ENCODE measurements at places on chromosomes 12 and 14.

DNA sequence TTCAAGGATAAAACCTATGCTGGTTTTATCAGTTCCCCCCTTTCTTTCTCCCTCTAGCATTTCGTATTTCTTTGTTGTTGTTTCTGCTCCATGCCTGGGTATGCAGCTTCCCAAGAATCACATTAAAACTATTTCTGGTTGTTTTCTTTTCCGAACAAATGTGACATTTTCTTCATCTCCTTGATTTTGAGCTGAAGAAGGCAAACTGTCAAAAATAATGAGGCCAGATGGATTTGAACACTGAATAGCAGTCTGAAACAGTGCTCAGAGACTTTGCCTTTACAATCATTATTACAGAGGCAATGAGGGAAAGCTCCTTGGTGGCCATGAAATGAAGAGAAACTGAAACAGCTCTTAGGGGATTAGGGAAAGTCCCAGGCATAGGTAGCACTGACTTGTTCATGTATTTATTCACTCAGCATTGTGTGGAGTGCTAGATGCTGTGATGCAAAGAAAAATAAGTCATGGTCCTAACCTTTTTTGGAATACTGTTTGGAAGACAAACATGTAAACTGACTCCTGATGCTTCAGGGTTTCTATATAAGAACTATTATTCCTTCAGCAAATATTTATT lies 319.5 kb downstream of the FUT8 start:
- no peak for DNase-seq

DNA sequence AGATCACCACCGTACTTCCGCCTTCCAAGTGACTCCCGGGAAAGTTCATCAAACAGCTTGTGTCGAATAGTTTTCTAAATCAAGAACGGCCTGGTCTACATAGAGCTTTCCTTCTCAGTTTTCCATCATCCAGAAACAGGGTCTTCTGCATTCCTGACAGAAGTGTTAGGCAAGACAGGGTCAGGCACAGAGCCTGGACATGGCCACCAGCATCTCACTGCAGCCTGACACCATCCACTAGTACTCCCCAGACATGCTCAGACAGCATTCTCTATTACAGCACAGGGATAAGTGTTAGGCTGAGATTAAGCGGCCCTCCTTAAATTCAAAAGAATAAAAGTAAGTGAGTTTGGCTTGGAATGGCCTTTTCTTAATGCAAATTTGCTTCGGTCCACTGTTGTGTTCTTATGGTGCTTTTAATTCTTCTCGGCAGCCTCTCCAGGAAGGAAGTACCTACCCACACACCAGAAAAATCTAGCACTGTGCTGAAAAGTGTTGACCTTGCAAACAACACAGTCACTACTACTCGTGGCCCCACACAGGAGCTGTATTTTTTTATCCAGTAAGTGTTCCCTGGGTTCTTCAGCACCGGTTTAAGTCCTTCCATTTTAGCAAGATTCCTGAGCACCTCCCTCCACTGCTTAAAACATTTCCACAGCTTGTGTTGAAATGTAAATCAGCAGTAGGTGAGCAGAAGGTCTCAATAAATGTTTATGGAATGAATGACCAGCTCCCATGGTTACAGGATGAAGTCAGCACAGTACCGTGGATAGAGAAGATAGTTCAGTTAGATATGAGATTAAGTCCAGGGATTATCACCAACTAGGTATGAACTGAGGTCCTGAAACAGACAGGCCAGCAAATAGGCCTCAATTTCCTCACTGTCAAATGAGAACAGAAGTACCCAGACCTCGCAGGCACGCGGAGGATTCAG lies 44.1 kb downstream of the SETD3 start:
- no peak for DNase-seq

GRCh38 chr14:37594971-37595808 lies at the start of the genes FOXA1 and TTC6:
Gene FOXA1 (minus strand): TSS chr14:37595249. CDS start chr14:37594972, 277 bp downstream.
Gene TTC6 (plus strand): TSS chr14:37595629. CDS start chr14:37622065, 26,436 bp downstream.
- no peak for DNase-seq

GRCh38 chr12:34390846-34391700 lies 368.8 kb downstream of the ALG10 start:
- no peak for DNase-seq

DNA sequence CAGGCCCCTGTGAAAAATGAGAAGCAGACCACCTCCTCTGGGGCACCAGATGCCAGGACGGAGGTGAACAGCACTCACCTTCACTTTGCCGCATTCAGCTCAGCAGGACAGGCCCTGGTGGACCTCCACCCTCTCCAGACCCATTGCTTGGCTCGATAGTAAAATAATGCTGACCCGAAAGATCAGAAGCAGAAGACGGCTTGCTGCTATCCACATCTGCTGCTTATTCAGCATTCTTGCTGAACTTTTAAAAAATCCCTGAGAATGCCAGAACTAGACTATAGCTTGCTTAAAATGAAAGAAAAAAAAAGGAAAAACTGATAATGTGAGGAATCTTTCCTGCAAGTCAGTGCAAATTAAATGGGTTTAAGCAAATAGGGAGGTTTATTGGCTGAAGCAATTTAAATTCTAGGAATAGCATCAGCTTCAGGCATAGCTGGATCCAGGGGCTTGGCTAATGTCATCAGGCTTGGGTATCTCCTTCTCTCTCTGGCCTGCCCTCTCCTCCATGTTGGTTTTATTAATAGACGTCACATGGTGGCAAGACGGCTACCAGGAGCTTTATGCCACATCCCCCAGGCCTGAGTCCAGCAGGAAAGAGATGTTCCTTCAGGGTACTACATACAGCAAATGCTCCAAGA lies 137.9 kb downstream of the SCARB1 start:
- no peak for DNase-seq

- no peak for DNase-seq
Observed at GRCh38 chr12:90947869-90948268, 7.1 kb downstream of the CCER1 start.

GRCh38 chr12:120041386-120042231 lies 52.6 kb downstream of the BICDL1 start:
- peak; percentile 8 for DNase-seq

DNA sequence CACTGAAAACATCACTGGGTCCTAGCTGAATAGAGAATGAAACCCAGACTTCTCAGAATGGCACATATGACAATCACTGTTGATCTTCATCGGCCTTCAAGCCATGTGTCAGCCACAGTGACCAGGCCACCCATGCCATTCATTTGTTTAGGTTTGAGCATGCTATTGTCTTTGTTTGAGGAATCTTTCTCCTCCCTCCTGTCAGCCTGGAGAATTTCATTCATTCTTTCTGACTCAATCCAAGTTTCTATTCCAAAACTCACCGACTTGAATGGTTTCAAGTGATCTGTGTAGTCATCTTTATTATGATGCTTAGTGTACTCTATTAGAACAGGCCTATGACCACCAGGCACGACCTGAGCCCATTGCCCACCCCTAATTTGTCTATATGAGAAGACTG lies 106.3 kb downstream of the ETNK1 start:
- DNase-seq: no peak

DNA sequence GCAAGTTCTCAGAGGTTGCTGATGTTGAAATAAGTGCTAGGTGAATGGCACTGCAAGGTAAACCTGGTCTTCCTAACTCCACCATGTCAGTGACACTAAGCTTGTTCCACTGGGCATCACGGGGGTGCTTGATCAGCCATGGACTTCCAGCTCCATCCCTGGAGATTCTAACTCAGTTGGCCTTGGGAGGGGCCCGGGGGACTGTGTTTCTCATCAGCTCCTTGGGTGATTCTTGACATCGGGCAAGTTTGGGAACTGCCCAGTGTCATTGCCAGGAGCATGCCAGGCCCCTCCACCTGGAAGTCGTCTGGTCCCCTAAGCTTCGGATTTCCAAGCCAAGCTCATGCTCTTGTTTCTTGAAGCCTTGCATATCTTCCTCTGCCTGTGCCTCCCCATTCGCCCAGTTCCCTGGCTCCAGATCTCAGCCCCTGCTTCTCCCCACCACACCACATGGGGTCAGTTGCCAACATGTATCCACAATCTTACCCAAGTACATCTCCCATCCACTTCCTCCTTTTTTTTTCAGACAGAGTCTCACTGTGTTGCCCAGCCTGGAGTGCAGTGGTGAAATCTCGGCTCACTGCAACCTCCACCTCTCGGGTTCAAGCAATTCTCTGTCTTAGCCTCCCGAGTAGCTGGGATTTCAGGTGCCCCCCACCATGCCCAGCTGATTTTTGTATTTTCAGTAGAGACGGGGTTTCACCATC lies 30.7 kb upstream of the RFLNA start:
- no peak for DNase-seq

DNA sequence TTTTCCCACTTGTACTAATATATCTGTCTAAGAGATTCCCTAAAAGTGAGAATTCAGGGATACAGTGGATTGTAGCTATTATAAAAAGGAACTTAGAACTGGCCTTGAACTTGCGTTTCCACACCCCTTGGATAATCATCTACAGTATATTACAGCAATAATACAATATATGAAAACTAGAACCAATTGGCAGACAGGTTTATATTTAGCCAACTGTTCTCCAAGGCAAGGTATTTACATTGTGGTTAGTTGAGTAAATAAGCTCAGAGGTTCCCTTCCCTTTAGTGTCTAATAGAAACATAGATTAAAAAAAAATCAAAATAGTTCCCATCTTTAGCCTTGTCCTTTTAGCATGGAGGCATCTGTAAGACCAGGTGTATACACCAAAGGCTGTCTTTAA lies 42.1 kb downstream of the LIMA1 start:
- DNase-seq: no peak

- no peak for DNase-seq
Observed at GRCh38 chr14:85529803-85530574, at the start of gene FLRT2. Gene FLRT2 (plus strand): TSS chr14:85530144. CDS start chr14:85621515, 91,371 bp downstream.

DNA sequence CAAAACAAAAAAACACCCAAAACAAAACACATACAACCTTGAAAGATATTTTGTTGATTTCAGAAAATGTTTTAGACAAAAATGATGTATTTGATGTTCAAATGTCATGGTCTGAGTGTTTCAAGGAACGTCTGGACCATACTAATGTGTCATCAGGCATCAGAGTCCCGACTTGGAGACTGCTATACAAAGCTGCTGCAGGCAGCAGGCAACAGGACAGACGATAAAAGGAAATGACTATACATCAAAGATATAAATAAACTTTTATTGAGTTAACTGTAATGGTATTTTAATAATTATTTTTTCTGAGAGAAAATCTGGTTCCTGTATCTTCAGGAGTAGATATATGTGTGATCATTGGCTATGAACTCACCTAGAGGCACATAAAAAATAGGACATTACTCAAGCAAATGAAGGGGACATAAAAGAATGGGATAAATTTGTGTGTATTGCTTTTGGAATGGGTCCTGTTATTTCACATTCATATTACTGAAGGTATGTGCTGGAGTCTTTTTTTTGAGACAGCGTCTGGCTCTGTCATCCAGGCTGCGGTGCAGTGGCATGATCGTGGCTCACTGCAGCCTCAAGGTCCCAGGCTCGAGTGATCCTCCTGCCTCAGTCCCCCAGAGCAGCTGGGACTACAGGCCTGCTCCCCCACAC lies 87.3 kb upstream of the HECTD1 start:
- DNase-seq: no peak

DNA sequence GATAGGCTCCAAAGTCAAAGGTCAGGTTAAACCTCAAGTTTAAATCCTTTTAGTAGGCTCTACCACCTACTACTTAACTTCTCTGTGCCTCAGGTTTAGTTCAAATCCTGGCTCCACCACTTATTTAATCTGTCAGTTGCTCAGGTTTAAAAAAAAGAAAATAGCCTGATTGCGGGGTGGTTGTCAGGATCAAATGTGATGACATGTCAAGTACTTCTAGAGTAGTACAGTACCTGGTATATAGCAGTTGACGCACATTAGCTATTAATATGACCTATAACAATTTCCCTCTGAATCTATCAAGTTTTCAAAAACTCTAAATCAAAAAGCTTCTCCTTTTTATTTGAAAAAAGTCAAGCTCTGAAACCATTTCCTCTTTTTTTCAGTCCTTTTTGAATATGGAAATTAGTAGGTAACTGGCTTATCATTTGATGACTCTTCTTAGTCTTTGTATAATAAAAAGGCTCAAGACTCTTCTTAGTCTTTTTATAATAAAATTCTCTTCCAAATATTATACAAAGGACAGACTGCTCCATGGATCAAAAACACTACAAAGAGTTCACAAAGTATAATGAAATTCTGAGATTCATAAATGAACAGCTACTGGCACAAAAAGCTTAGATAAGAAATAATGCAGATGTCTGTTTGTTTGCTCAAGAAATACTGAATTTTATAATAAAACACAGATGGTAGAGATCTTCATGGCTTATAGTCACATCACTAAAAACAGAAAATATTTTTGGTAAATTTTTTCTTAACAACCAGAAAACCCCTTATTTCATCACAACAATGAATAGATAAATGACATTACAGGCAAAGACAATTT lies 5.0 kb downstream of the OSBPL8 start:
- no peak for DNase-seq

GRCh38 chr14:90319173-90319572 lies 12.6 kb downstream of the NRDE2 start:
- no peak for DNase-seq

- DNase-seq: no peak
Observed at GRCh38 chr12:125272383-125272933, 207.2 kb downstream of the AACS start.

DNA sequence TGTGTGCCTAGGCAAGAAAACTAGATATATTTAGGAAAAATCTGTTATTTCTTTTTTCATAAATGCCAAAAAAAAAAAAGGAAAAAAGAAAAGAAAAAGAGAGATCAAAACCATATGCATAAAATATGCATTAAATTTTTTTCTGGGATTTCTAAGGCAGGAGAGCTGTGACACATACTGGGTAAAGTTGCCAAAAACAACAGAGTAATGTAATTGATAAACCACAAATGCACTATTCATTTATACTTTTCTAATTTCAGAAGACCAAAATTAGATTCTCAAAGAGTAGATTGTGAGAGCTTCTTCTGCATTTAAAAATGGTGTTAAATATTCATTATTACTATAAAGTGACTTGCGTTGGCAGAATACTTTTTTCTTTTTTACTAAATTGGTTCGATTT lies 673.8 kb upstream of the MGAT4C start:
- no peak for DNase-seq

DNA sequence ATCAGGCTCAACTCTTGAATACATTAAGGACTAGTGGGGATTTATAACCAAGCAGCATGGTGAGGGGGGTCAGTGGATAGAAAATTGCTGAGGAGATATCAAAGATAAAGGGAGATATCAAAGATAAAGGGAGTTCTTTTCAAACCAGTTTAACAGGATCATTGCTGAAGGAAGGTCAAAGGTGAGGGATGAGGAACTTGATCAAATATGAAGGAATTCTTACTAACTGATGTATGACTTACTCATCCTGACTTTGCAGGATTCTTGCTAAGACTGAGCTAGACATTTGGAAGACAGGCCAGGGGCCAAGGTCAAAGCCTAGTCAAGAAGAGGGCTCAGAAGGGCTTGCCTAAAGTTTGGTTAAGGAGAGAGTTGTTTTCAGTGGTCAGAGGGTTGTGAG lies 4.8 kb downstream of the ABHD4 start:
- DNase-seq: no peak

DNA sequence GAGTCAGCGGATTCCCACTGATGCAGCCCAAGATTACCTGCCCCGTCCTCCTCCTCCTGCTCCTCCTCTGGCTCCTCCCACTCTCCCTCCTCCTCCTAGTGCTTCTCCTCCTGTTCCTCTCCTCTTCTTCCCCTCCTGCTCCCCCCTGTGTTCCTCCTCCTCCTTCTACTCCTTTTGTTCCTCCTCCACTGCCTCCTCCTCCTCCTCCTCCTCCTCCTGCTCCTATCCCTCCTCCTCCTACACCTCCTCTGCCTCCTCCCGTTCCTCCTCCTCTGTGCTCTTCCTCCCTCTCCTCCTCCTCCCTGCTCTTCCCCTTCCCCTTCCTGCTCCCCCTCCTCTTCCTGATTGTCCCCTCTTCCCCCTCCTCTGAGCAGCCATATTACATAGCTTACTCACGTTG lies 141.3 kb downstream of the CACNA1C start:
- DNase-seq: no peak
